ENCODE measurements at places on chromosomes 3 and 15. TPM values are rescaled to one million over a fixed set of nuclear protein-coding genes. Genes with fewer than 3 reads are reported as not detected.

DNA sequence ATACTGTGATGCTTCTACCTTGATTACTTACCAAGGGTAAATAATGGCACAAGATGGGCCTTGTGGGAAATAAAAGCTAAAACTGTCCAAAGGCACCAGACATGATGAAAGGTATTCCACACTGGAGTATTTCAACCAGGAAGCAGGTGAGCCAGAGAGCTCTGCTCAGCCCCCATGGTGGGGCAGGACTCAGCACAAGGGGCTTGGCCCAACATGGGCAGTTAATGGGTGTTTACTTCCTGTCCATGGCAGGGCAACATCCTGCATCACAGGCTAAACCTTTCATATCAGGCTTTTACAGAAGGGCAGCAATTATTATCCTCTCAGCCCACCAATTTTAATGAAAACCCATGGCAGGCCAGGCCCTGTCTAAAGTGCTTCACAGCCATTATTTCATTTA, 38.2 kb downstream of the MAGI1 start:
- DNase-seq = no peak

IGSF10 gene
- total RNA-seq = 0.21 TPM

ACKR4 gene
- not detected for total RNA-seq

GRCh38 chr3:182190056-182190455, 478.3 kb downstream of the SOX2 start:
- no peak for DNase-seq

DNA sequence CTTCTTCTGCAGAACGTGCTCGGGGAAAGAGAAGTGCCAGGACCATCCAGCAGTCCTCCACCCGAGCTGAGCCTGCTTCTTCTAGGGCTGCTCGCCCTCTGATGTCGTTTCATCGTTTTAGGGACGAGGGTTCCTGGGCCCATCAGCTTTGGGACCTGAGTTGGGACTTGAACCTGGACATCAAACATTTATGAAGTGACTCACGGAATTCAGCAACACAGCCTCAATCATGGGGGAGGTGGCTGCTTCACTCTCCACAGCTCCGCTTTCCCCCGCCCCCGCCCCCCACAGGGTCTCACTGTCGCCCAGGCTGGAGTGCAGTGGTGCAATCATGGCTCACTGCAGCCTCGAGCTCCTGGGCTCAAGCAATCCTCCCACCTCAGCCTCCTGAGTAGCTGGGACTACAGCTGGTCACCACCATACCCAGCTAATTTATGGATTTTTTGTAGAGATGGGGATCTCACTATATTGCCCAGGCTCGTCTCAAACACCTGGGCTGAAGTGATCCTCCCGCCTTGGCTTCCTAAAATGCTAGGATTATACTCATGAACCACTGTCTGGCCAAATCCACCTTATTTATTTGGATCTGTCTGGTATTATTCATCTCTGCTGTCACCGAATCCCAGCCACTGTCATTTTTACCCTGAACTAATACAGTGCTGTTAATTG, 725 bp upstream of the SCAMP2 start:
- no peak for DNase-seq

GRCh38 chr3:71581457-71582035, 2.0 kb downstream of the FOXP1 start:
- peak; percentile 77 for DNase-seq

GRCh38 chr3:184354121-184354728, 7.2 kb downstream of the CLCN2 start:
- DNase-seq = peak; percentile 94

CCDC66 gene
- 13.2 TPM for total RNA-seq

- DNase-seq = peak; percentile 98
Observed at GRCh38 chr3:134364061-134364935, 9.9 kb downstream of the AMOTL2 start.

ALDH1A2 gene
- total RNA-seq = 0.10 TPM
